ENCODE measurements at places on chromosomes 5 and 9.

- DNase-seq = no peak
Measured at GRCh38 chr9:92671323-92671722, 1.4 kb upstream of the IPPK start.

- peak; percentile 82 for DNase-seq
Measured at GRCh38 chr9:123322273-123323195, 33.5 kb upstream of the CRB2 start.

- no peak for DNase-seq
Measured at GRCh38 chr5:80198399-80198798, 57.4 kb downstream of the SERINC5 start.

- DNase-seq = no peak
Measured at GRCh38 chr5:6699357-6699756, 13.9 kb upstream of the TENT4A start.

DNA sequence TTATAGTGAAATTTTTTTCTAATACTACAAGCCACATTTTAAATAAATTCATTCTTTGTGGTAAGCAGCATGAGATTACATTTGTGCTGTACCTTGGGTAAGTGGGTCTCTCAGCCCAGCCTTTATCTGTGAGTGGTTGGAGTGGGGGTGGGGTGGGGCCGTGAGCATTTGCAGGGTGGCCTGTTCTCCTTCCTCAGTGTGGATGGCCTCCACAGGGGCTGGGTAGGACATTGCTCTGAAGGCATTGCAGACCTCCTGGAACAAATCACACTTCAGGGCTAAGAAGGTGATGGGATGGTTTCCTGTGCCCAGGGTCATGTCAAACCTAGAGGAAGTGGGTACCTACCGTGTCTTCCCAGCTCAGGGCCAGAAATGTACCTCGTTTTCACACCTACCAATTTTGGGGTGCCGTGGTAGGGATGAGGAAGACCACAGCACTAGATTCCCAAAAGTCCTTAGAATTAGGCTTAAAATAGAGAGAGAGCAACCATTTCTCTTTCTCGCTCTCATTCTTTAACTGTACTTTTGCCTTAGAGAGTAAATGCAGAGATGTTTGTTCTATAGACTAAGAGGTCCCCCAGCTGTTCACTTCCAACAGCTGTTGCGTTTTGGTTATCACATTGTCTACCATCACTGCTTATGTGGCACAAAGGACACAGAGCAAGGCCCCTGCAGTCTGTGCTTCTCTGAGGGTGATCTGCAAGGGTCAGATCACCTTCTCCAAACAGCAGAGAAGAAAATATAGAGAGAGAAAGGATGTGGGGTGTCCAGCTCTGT is 83.4 kb upstream of the CTSL start:
- no peak for DNase-seq

DNA sequence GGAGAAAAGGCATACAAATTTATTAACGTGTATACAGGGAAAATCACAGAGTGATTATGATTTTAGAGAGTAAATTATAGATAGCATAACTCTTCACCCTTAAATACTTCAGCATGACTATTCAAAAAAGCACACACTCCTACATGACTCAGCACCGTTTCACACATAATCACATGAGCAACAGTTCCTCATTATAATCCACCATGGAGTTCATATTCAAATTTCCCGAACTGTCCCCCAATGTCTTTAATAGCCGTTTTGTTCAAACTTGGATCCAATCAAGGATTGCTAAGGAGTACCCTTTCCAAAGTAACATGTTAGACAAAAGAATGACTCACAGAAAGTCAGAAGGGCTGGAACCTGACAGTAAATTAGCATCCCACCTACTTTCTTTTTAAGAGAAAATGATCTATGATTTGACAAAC is 32.1 kb downstream of the RAPGEF1 start:
- DNase-seq = peak; percentile 28

- DNase-seq = peak; percentile 32
Measured at GRCh38 chr9:19231126-19231903, 822 bp downstream of the DENND4C start.

DNA sequence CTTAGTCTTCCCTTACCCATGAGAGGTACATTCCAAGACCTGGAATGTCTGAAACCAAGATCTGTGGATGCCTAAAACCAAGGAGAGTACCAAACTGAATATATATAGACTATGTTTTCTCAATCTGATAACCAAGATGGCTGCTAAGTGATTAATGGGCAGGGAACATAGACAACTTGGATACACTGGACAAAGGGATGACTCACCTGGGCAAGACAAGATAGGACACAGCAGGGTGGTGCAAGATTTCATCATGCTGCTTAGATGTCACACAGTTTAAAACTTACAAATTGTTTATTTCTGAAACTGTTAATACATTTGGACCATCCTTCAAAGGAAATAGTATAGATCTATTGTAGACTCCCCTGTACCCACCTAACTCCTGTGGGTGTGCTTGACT is 130.9 kb downstream of the HTR1A start:
- no peak for DNase-seq

GRCh38 chr9:107455425-107456135 is 34.0 kb downstream of the KLF4 start:
- no peak for DNase-seq

Data from activated CD4-positive, alpha-beta T cell treated with anti-CD3 and anti-CD28 coated beads, Interleukin-2, Interleukin-6, amounts not matched to agents 100 ng/mL and 50 ng/mL, durations not matched to agents 16 hours and 8 hours (primary cell).